DMS79 treated with DMSO at 0.1 percent for 48 hours (cell line): ENCODE measurements at places on chromosomes 1 and 21.

- DNase-seq: no peak
Measured at GRCh38 chr1:151976858-151977257, 16.8 kb downstream of the S100A10 start.

DNA sequence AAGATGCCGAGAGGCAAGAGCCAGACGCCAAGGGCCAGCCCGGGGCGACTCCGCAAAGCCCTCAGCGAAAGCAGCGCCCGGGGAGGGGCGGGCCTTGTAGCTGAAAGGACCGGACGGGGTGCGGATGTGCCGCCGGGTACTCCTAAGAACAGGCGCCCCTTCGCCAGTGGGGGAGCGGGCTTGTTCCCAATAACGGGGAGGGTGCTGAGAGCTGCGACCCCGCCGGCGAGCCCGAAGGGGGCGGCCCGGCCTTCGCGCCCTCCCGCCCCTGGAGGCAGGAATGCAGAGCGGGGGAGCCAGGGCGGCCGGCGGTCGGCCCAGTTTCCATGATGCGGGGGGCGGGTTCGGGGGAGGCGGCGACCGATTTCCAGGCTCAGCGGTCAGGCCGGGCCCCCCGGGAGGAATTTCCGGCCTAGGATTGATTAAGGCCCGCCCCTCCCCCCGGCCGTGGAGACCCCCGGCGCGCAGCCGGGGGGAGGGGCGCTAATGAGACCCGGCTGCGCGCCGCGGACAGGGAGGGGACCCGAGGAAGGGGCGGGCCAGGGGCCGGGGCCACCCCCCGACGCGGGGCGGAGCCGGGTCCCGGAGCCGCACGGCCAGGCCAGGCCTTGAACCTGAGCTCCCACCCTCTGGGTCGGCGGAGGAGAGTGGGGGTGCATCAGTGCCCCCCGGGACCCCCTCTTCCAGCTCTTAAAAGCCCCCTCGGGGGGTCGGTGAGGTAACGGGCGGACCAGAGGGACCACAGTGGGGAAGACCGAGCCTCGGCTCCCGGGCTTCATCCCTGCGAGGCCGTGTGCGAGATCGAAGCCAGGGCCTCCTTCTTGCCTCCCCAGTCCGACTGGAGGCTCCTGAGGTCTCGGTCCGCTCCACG lies 898 bp upstream of the TMEM200B start:
- no peak for DNase-seq

DNA sequence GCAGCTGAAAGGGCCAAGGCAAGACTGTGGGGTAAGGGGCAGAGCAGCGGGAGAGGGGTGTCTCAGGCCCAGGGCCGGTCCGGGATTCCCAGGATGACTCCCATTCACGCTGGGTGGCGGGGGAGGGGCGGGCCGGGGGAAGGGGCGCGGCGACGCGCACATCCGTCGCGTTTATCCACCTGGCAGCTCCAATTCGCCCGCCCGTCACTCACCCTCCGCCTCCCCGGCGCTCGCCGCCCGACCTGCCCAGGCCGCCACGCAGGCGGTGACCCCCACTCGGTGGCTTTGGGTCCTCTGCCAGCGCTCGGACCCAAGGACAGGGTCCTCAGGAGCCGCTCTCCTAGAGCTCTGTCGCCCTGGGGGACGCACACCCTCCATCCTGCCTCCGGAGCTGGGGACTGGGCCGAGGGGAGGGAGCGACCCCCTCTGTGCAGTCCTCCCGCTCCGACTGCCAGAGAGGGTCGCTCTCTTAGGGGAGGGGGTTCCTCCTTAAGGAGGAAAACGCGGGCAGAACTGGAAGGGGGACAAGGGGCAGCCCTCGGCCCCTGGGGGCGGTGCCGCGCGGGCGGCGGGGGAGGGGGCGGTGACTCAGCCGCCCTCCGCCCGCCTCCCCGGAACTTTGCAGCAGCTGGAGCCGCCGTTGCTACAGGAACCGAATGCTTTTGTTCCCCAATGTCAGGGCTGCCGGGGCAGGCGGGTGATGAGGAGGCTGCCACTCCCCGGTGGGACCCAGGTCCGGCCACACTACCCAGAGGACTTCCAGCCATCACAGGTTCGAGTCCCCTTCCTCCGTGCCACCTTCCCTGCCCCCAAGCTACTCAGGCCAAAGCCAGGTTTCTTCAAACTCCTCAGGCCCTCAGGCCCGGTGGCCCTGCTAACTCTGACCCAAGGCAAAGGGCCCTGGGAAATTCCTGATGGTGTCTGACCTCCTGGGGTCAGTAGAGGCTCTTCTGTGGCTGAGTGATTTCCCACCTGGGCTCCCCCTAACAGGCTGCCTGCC lies 3.4 kb downstream of the ADGRB2 start:
- peak; percentile 63 for DNase-seq

GRCh38 chr21:15164678-15165303 lies 100.0 kb upstream of the NRIP1 start:
- no peak for DNase-seq

DNA sequence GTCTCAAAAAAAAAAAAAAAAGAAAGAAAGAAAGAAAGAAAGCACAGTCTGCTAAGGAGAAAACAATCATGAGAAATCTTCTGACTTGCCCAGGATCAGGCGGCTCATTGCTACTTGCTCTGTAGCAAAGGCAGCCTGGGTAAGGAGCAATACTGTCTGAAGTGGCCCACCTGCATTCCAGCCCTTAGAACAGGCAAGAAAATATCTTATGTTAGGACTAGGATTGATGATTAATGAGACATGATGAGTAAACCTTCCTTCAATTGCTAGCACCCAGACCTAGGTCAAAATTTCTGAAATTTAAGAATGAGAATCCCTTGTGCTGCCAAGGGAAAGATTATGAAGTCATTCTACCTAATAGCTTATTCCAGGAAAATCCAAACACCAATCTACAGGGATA lies 140.8 kb downstream of the DSCAM start:
- no peak for DNase-seq

DNA sequence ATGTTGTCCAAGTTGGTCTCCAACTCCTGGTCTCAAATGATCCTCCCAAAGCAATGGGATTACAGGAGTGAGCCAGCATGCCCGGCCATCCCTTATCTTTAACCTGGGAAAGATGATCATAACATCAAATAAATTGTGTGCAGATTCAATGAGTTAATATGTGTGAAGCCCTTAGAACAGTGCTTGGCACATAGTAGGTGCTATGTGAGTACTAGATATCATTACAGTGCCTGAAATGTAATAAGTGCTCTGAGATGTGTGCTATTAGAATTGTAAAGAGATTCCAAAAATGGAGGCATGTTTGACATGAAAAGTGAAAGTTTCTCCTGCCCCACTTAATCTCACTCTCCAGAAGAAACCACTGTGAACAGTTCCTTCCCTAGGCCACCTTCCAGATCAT lies 71.8 kb downstream of the RUNX3 start:
- DNase-seq: no peak

- DNase-seq: no peak
Measured at GRCh38 chr1:14794136-14794768, 195.8 kb downstream of the KAZN start.
